ENCODE measurements at places on chromosomes 2 and 18.

DNA sequence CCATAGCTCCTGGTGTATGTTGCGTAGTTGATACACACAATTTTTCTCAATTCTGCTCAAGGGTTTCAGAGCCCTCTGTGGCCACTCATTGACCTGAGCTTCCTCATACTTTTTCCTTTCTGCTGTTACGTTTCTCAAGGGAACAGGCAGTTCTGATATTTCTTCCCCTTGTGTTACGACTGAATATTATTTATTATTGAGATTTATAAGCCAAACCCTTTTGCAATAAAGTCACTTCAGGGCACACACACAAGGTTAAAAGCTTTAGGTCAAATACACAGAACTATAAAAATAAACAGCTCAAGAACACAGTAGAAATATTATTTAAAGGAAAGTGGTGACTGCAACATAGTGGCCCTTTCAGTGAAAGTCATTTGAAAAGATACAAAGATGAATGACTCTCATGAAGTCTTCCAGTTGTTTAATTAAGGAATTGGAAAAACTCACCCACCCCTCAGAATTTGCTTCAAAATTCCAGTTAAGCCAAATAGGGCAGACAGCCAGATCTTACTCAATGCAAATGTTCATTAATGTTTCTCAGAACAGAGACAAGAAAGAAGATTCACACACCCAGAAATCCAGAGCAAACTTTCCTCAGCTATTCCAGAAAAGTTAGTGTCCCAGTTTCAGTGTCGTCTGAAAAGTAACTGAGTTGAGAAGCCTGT lies 179.7 kb downstream of the TRIB2 start:
- DNase-seq: peak; percentile 86

GRCh38 chr2:85162746-85163301 lies 29.6 kb downstream of the TCF7L1 start:
- DNase-seq: peak; percentile 91

GRCh38 chr2:36456227-36457175 lies 100.9 kb downstream of the CRIM1 start:
- DNase-seq: peak; percentile 86

DNA sequence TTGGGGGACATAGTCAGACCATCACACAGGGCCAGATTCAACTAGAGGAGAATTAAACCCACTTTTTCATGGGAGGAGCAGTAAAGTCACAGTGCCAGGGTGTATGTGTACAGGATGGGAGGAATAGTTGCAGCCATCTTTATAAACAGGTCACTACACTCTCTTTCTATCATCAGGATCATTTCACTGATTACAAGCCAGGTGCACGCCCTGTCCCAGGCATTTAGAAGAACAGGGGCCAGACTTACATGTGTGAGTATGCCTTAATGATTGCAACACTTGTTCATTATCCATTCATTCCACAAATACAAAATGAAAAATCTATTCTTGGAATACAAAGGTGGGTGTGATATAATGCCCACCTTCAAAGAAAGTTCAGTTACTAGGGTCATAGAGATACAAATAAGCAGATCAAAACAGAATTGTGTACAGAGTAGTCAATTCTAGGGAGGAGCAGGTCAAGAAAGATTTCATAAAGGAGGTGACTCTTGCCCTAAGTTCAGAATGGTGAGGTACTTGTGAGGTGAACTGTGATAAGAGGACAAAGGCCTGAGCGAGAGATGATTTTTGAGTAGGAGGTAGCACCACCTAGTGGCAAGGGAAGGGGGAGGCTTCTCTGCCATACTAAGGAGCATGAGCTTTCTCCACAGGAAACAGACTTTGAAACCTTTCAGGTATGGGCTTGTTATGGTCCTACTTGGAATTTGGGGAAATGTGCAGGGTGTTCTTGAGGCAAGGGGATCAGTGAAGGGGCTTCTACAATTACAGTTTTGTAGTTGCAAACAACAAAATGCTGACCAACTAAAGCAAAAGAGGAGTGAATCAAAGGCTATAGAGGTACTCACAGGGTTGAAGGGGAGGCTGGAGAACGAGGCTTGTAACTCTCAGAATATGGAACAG lies 156.3 kb downstream of the SUCLG1 start:
- DNase-seq: peak; percentile 45

DNA sequence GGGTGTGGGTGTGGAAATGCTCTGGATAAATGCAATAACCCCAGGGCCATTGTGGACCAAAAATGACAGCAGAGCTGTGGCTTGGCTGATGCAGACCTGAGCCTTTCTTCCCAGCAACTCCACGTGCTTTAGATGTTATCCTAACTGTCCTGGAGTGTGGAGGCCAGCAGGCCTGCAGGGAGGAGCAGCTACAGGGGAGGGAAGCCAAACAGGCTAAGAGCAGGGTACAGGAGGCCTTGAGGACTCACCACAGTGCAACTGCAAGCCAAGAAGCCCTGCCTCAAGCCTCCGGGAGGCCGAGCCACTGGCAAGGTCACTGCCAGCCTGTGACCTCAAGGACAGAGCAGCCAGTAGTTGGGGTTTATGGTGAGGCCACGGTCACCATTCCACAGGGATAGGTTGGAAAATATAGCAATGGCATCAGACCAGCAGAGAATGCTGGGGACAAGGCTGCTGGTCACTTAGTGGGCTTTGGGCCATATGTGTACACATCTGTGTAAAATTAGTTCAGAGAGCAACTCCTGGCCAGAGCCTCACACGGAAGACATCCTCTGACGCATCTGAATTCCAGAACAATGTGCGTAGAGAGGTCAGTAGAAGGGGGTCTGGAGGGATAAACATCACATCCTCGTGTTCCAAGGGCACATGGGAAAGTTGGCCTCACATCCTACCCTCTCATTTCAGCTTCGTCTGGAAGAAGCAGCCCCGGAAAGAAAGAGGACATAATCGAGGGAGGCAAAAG lies 76.2 kb upstream of the UPP2 start:
- peak; percentile 79 for DNase-seq

- peak; percentile 24 for DNase-seq
Measured at GRCh38 chr18:2627821-2628276, 27.7 kb upstream of the SMCHD1 start.

DNA sequence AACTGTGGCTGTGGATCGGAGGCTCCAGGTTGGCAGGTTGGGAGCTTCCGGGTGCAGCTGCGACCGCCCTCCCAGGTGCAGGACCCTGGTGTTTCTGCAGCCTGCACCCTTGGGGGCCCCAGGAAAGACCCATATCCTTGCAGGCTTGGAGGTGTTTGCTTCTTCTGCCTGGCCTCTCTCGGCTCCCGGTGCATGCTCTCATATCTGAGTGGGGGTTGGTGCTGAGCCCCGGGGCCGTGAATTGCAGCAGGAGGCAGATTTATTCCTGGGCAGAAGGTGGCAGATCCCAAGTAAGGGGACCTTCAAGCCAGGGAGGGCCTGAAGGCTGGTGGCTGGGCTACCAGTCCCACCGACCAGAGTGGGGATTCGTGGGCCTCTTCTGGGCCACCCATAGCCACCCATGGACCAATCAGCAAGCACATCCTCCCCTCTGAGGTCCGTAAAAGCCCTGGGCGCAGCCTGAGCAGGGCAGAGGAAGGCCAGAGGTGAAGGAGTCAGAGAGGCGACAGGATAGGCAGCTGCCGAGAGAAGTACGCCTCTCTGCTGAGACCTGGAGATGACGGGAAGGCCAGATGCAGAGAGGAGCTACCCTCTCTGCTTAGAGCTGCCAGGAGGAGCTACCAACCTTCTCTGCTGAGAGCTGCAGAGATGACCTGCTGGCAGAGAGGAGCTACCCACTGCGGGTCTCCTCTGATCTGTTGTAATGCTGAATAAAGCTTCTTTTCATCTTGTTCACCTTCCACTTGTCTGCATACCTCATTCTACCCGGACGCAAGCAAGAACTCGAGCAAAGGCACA lies 1279.0 kb upstream of the LRRTM1 start:
- no peak for DNase-seq

DNA sequence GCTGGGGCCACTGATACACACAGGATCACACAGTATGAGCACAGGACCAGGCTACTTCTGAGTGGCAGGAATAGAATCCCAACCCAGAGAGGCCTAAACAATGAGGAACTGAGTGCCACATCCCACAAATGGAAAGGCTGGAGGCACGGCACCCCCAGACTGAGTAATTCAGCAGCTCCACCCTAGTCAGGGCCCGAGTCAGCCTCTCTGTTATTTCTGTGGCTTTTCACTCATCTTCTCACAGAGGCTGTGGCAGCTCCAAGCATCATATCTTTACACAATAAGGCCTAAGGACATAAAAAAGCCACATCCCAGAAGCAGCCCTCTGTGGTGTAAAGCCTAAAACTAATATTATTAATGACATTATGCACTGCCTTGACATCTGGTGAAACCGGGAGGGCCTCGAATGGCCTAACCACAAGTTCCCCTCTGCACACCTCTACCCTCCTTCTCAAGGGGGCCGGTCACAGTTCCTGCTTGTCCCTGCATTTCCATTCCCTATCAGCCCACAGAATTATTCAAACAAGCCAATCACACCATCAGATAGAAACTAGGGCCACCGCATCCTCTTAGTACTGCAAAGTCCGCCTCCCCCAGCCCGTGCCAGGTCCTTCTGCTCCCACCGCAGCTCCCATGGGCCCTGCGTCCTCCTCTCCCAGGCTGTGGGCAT lies 12.5 kb upstream of the MAL start:
- no peak for DNase-seq

GRCh38 chr2:47704287-47704686 lies 78.7 kb upstream of the MSH6 start:
- DNase-seq: no peak

DNA sequence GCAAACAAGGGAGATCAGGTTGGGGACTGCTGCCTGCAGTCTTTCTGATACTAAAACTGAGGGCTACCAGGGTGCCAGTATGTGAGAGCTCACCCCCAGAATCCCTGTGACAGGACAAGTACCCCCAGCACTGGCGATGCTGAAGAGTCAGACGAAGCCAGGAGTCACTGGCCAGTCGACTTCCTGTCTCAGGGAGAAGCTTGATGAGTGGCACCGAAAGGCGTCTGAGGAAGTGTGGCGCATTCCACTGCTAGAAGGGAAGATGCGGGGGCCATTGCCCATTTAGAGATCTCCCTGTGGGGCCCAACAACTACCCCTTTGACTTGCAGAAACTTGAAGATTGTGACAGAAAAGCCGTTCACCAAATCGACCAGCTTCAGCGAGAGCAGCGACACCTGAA lies 22.0 kb downstream of the MXD1 start:
- peak; percentile 39 for DNase-seq

GRCh38 chr2:173666171-173666888 lies 298.8 kb downstream of the SP3 start:
- DNase-seq: no peak

DNA sequence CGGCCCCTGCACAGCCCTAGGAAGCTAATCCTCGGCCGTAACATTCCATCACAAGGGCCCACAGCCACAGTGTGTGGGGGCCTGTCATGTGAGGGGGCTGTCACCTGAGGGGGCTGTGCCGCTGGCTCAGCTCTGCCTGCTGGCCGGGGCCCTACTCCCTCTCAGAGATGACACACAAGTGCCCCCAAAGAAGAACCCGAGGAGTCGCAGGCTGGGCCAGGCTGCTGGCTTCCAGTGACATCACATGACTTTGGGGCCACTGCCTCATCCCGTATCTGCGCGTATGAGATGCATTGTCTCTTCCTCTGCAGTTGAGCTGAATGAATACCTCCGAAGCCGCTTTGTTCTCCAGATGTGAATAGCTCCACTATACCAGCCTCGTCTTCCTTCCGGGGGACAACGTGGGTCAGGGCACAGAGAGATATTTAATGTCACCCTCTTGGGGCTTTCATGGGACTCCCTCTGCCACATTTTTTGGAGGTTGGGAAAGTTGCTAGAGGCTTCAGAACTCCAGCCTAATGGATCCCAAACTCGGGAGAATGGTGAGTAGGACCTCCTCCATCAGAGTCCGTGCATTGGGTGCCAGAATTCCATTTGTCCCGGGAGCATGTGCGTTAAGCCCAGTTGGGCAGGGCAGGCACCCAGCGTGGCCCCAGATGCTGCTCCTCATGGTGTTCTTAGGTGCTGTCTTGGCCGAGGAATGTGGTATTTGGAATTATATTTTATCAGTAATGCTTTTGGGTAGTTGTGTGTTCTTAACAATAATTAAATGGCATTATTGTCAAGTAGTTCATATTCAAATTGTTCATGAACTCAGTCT lies at the start of gene CNDP1:
TSS of gene CNDP1 (plus strand) at position 351 of the 820 bp plus-strand sequence. CDS start at position 519, 168 bp downstream.
- DNase-seq: no peak

DNA sequence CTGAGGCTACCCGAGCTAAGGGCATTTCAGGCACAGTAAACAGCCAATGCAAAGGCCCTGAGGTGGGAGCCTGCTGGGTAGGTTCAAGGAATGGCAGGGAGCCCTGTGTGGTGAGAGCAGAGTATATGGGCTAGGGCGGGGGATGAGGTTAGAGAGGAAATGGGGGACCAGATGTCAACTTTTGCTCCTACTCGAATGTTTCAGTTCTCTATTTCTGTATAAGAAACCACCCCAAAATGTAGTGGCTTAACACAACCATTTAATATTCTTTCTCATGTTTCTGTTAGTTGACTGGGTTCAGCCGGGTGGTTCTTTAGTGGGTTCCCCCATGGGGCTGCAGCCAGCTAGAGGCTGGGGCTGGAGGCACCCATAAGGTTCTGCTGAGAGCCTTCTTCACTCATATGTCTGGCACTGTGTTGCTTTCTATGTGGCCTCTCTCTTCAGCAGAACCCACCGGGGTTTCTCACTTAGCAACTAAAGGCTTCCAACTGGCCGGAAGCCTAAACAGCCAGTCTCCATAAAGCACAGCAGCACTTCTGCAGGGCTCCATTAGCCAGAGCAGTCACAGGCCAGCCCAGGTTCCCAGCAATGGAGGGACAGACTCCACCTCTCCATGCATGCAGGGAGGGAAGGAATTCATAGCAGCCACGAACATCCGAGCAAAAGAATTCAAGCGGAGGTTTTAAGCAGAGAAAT lies 5.6 kb upstream of the ATOH8 start:
- no peak for DNase-seq

DNA sequence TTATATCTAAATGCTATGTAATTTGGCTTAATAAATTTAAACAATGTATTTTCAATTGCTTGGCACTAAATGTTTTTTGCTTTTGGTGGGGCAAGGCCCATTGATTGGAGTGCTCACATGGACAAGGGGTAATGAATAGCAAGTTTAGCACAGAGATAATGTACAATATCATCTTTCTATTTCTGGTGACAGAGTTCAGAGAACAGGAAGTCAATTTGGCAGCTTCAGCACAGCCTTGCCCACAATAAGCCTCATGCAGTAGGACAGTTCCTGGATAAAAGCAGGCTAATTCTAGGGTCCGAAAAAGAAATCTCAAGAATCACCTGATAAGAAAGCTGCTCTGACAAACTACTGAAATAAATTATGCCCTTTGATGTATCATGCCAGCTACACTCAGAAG lies 443.9 kb upstream of the FSHR start:
- DNase-seq: no peak

DNA sequence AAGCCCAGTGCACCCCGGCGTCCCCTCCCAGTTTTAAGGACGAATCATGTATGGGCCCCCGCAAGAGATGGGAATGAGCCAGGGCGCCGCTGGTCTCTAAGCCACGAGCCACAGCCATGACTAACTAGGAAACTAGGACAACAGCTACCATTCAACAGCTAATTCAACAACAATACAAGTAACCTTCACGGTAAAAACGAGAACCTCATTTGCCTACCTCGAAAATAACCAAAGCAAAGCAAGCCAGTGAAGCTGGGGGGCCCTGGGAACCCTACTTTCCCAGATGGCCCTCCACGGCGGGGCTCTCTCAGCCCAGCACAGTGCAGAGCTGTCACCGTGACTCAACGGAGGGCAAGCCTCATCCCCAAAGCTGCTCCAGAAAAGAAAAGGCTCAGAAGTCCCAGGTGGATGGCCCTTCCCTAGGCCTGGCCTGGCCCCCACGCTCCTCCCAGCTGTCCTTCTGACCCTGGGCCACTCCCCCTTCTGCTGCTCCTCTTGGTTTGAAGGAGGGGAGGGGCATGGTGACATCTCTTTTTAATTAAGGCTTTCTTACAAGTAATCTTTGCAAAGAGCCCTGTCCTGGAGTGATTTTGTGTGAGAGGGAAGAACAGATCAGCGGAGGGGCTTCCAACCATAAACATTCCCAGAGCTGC lies 126.3 kb downstream of the HDAC4 start:
- DNase-seq: peak; percentile 89
